CD4-positive, alpha-beta T cell treated with Interleukin-10 for 1 hour (primary cell): ENCODE measurements at places on chromosomes 16 and 17.

- peak; percentile 14 for DNase-seq
Observed at GRCh38 chr17:59149841-59150511, 5.0 kb downstream of the SKA2 start.

GRCh38 chr17:1558401-1558800, 4.2 kb downstream of the PITPNA start:
- no peak for DNase-seq

GRCh38 chr17:74919440-74920305, 3.4 kb downstream of the USH1G start:
- DNase-seq = peak; percentile 13

GRCh38 chr17:44927696-44928095, 12.4 kb upstream of the GFAP start:
- no peak for DNase-seq

GRCh38 chr17:79811011-79811867, 14.4 kb upstream of the CBX8 start:
- peak; percentile 52 for DNase-seq

DNA sequence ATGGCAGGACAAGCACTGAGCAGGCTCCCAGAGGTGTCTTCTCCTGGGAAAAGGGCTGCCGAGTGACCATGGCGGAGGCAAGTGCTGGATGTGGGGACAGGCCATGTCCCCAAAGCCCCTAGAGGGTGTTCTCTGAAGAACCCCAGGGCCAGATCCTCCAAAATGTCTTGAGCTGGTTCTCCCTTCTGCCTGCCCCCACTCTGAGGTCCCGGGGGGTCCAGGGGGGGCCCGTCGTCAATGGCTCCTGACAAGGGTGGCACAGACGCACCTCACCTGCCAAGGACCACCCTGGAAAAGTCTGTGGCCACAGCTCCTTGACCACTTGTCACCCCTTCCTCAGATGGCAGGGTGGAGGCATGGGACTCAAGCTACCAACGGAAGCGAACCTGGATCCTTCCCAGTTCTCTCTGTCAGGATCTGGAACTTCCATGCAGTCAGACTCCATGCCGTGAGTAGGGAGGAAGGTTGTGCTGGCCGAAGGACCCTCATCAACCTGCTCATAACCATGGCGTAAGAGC, 2.3 kb upstream of the MYO1C start:
- no peak for DNase-seq

DNA sequence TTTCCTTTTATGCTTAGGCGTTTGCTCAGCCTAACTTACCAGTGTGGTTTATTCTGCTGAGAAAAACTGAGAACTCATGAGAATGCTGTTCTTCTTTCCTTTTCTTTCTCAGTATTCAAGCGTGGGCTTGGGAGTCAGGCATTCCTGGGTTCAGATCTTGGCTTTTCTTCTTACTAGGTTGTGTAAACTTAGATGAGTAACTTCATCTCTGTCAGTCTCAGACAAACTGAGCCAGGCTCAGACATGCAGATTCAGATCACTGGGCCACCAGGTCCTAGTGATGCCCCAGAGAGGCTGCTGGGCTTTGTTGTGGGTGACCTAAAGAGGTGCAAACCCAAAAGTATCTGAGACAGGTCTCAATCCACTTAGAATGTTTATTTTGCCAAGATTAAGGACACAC, 95.8 kb upstream of the MPHOSPH6 start:
- DNase-seq = no peak
